ENCODE measurements at places on chromosomes 12 and 14. TPM values are rescaled to one million over a fixed set of nuclear protein-coding genes. Genes with fewer than 3 reads are reported as not detected.

DNA sequence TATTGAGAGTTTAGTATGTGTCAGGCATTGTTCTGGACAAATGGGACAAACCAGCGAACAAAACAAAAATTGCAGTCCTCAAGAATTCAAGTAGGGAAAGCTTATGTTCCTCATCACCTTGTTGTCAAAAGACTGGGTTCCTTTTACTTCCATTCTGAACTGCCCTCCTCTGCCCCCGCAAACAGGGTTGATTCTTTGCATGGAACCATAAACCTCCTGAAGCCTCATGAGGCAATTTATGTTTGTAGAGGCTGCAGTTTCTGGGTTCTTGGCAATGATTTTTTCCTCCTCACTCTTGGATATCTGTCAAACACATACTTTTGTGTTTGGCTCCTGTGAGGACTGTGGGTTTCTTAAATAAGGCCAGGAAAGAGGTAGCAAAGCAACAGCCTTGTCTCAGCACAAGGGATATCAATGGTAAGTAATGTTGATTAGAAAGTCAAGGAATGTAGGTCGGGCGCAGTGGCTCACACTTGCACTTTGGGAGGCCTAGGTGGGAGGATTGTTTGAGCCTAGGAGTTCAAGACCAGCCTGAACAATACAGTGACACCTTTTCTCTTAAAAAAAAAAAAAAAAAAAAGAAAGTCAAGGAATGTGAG is 13.9 kb downstream of the COPZ1 start:
- H3K36me3 ChIP-seq, result peaks cover 21% of the 10 kb centered on the region
- H3K4me3 ChIP-seq, result no peak overlapping the region
- H3K27ac ChIP-seq, result no peak overlapping the region
- DNase-seq, result peak; percentile 74
- peaks cover 10% of the 10 kb centered on the region for H3K4me1 ChIP-seq

DNA sequence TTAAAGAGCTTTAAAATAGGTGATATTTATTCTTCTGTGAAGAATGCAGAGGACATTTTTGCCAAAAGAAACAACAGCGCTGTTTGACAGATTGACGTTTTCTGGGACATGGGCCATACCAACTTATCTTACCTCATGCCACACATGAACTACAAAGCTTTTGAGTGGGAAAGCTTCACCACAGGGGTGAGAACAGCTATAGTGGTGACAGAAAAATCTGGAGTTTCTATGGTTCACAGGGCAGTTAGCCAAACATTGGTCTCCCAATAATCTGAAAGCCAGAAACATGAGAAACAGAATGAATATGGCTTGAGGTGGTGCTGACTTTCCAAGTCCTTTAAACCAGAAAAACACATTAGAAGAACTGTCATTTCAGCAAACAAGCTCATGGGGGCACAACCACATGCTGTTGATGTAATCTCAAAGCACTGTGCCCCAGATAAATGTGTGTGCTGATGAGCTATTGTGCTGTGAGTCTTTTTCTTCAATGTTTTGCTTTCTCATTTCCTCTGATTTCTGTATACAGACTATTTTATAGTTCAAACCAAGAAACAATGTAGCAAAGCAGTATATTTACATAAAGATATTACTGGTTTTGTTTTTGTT is 905.4 kb downstream of the SLC16A7 start:
- H3K27me3 ChIP-seq, result no peaks in the 10 kb centered on the region
- peak; percentile 70 for DNase-seq
- no peak overlapping the region for H3K4me3 ChIP-seq
- H3K4me1 ChIP-seq, result no peaks in the 10 kb centered on the region
- H3K36me3 ChIP-seq, result no peaks in the 10 kb centered on the region
- no peak overlapping the region for H3K27ac ChIP-seq

GRCh38 chr12:14099994-14100393 is 118.6 kb upstream of the GRIN2B start:
- no peaks in the 10 kb centered on the region for H3K4me1 ChIP-seq
- H3K27me3 ChIP-seq, result no peaks in the 10 kb centered on the region
- no peak for DNase-seq
- H3K36me3 ChIP-seq, result no peaks in the 10 kb centered on the region

- H3K4me1 ChIP-seq, result no peaks in the 10 kb centered on the region
- H3K27me3 ChIP-seq, result no peaks in the 10 kb centered on the region
- peak; percentile 61 for DNase-seq
- H3K36me3 ChIP-seq, result no peaks in the 10 kb centered on the region
Measured at GRCh38 chr12:80837342-80837978, 100.3 kb downstream of the LIN7A start.

GRCh38 chr12:15728118-15728598 is 61.0 kb downstream of the EPS8 start:
- H3K36me3 ChIP-seq, result no peaks in the 10 kb centered on the region
- peak overlapping the region; percentile 82 for H3K27ac ChIP-seq
- H3K27me3 ChIP-seq, result no peaks in the 10 kb centered on the region
- H3K4me3 ChIP-seq, result no peak overlapping the region
- H3K4me1 ChIP-seq, result peaks cover 23% of the 10 kb centered on the region
- peak; percentile 67 for DNase-seq

- H3K4me1 ChIP-seq, result no peaks in the 10 kb centered on the region
- peaks cover 8% of the 10 kb centered on the region for H3K27me3 ChIP-seq
- no peak overlapping the region for H3K4me3 ChIP-seq
- no peak for DNase-seq
Measured at GRCh38 chr14:61878931-61879330, 116.7 kb downstream of the SNAPC1 start.

GRCh38 chr14:105093431-105094192 is 28.4 kb upstream of the GPR132 start:
- peak overlapping the region; percentile 70 for H3K4me3 ChIP-seq
- H3K27ac ChIP-seq, result peak overlapping the region; percentile 56
- H3K36me3 ChIP-seq, result no peaks in the 10 kb centered on the region
- DNase-seq, result peak; percentile 70
- no peaks in the 10 kb centered on the region for H3K27me3 ChIP-seq

GRCh38 chr14:105881021-105881930 is 354.9 kb downstream of the TMEM121 start:
- no peaks in the 10 kb centered on the region for H3K36me3 ChIP-seq
- H3K27me3 ChIP-seq, result no peaks in the 10 kb centered on the region
- no peak overlapping the region for H3K27ac ChIP-seq

GRCh38 chr12:3463921-3464320 is 27.1 kb upstream of the PRMT8 start:
- DNase-seq, result no peak
- H3K4me3 ChIP-seq, result no peak overlapping the region
- no peaks in the 10 kb centered on the region for H3K4me1 ChIP-seq
- no peaks in the 10 kb centered on the region for H3K36me3 ChIP-seq
- H3K27me3 ChIP-seq, result peaks cover 13% of the 10 kb centered on the region
- H3K27ac ChIP-seq, result no peak overlapping the region

GRCh38 chr12:123952037-123952436 is 20.6 kb downstream of the CCDC92 start:
- H3K27me3 ChIP-seq, result no peaks in the 10 kb centered on the region
- no peak overlapping the region for H3K4me3 ChIP-seq
- H3K36me3 ChIP-seq, result no peaks in the 10 kb centered on the region
- peaks cover 18% of the 10 kb centered on the region for H3K4me1 ChIP-seq
- H3K27ac ChIP-seq, result no peak overlapping the region

- H3K4me3 ChIP-seq, result no peak overlapping the region
- no peak overlapping the region for H3K27ac ChIP-seq
- DNase-seq, result no peak
- no peaks in the 10 kb centered on the region for H3K36me3 ChIP-seq
Measured at GRCh38 chr14:90603841-90604240, 207.0 kb downstream of the CALM1 start.

The DYNC1H1 gene
- total RNA-seq, result 591 TPM

DNA sequence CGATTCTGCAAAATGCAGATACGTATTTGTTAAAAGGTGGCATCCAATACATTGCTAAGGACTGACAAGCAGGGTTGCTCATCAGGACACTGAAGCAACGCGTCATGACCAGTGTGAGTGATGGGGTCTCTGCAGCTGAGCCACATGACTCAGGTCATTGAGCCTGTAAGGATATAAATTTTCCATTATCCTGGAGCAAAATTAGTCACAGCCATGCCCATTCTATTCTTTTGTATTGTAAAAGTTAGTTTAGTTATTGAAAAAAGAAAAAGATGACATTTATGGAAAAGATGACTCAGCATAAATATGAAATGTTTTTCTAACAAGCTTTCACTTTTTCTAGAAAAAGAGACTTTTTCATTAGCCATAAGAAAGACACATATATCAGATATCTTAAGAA is 268.0 kb upstream of the TMEM132C start:
- H3K4me3 ChIP-seq, result no peak overlapping the region
- no peaks in the 10 kb centered on the region for H3K36me3 ChIP-seq
- peak; percentile 61 for DNase-seq
- H3K27me3 ChIP-seq, result no peaks in the 10 kb centered on the region
- peaks cover 3% of the 10 kb centered on the region for H3K4me1 ChIP-seq

GRCh38 chr12:97134495-97134894 is 227.4 kb downstream of the NEDD1 start:
- no peaks in the 10 kb centered on the region for H3K27me3 ChIP-seq
- no peak for DNase-seq
- no peaks in the 10 kb centered on the region for H3K4me1 ChIP-seq
- H3K4me3 ChIP-seq, result no peak overlapping the region

- DNase-seq, result peak; percentile 57
- no peaks in the 10 kb centered on the region for H3K36me3 ChIP-seq
- H3K4me3 ChIP-seq, result no peak overlapping the region
Measured at GRCh38 chr14:90495357-90496276, 98.8 kb downstream of the CALM1 start.

The TRIM9 gene
- total RNA-seq, result 4.7 TPM

DNA sequence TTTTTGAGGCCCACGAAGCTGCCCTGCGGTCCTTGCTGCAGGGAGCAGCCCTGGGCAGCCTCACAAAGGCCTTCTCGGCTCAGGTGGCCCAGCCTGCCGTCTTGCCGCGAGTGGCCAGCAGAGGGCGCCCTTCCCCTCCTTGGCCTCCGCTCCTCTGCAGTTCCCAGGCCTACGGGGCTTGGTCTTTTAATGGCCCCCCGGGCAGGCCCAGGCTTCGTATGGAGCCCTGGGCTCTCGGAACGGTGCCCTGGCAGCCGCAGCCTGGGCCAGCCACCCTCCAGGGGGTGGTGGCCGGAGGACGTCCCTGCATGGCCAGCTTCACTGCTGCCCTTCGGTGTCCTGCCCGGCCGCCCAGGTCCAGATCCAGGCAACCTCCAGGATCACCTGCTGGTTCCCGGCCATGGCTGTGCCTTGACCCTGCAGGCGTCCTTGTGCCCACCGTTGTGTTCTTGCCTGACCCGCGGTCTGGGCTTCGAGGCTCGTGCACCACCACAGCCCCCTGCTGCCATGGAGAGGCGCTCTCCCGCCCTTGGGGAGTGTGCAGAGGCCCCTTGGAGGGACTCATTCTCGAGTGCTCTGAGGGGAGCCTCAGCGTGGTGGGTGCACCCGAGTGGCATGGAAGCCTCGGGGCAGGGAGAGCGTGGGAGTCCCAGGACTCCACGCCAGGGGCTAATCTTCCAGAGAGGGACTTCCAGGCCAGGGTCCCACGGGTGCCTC is 9.4 kb downstream of the ASPG start:
- DNase-seq, result no peak
- no peak overlapping the region for H3K4me3 ChIP-seq
- no peaks in the 10 kb centered on the region for H3K4me1 ChIP-seq
- no peaks in the 10 kb centered on the region for H3K36me3 ChIP-seq

DNA sequence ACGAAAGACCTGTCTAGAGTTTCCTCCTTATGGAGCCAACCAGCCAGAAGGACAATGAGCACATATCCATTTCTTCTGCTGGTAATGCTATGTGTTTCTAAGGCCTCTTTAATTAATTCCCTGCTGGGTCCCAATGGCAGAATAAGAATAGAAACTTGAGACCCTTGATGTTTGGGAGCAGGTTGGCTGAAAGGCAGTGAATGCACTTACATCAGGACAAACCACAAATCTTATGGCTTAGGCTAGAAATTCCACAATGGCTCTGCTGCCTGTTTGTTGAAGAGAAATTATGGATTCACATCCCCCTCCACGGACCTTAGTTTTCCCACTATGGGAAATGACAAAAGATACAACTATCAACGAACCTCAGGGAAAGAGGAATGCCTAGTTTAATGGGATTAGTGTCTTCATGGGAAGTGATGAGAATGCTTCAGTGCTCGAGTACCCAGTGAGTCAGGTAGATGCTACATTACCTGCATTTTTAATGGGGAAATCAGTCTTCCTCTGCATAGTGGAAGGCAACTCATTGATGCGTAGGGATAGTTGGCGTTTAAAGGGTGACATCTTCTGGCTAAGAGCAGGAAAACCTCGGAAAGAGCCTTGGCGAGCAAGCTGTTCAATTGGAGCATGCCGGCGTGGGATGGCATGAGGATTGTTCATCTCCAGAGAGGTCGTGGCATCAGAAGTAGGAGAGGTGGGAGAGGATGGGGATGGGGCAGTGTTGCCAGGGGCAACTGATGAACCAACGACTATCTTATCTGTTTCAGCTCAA is 46.5 kb downstream of the PAPLN start:
- H3K27ac ChIP-seq, result no peak overlapping the region
- peak; percentile 18 for DNase-seq
- H3K4me1 ChIP-seq, result no peaks in the 10 kb centered on the region
- peaks cover 43% of the 10 kb centered on the region for H3K36me3 ChIP-seq
- H3K4me3 ChIP-seq, result no peak overlapping the region
- H3K27me3 ChIP-seq, result no peaks in the 10 kb centered on the region

The STAC3 gene
- 0.75 TPM for total RNA-seq

DNA sequence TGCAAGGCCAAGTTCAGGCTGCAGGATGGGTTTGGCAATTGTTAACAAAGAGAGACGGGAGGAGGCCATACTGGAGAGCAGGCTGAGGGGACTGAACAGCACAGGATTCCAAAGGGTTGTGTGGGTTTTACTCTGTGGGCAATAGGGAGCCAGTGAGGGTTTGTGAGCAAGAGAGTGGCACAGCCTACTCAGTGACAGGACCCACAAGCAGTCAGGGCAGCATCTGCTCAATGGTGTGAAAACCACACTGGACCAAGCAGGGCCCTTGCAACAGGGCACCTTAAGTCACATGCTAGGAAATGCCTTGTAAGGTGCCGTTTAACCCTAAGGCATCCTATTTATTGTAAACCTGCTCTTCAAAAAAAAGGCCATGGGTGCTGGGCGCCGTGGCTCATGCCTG is 22.0 kb downstream of the SYNE3 start:
- H3K27me3 ChIP-seq, result no peaks in the 10 kb centered on the region
- no peak overlapping the region for H3K4me3 ChIP-seq
- no peak for DNase-seq
- peaks cover 15% of the 10 kb centered on the region for H3K4me1 ChIP-seq
- H3K27ac ChIP-seq, result no peak overlapping the region

DNA sequence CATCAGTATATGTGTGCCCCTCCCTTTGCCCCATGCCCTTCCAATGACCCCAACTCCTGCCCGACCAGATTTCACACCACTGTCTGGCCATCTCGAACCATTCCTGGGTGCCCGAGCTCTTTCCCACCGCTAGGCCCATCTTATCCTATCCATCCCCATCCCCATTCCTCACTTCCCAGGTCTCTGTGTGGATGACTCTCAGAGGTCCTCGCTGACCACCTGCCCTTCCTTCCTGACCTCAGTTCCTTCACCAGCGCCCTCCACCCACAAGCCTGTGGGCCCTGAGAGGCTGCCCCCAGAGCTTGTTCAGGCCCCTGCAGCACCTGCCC is 49.1 kb downstream of the CYP46A1 start:
- H3K4me3 ChIP-seq, result no peak overlapping the region
- no peak for DNase-seq
- no peak overlapping the region for H3K27ac ChIP-seq
- H3K4me1 ChIP-seq, result peaks cover 16% of the 10 kb centered on the region

GRCh38 chr12:15698377-15698871 is 90.8 kb downstream of the EPS8 start:
- no peak overlapping the region for H3K4me3 ChIP-seq
- H3K4me1 ChIP-seq, result peaks cover 40% of the 10 kb centered on the region
- H3K27ac ChIP-seq, result peak overlapping the region; percentile 34
- DNase-seq, result no peak

- no peaks in the 10 kb centered on the region for H3K36me3 ChIP-seq
- no peaks in the 10 kb centered on the region for H3K27me3 ChIP-seq
- H3K27ac ChIP-seq, result no peak overlapping the region
- H3K4me1 ChIP-seq, result no peaks in the 10 kb centered on the region
Measured at GRCh38 chr12:91367234-91367849, 184.7 kb upstream of the DCN start.
